ENCODE measurements at places on chromosomes 3 and 15.

- no peak for DNase-seq
Observed at GRCh38 chr15:99604865-99605264, 39.1 kb downstream of the MEF2A start.

DNA sequence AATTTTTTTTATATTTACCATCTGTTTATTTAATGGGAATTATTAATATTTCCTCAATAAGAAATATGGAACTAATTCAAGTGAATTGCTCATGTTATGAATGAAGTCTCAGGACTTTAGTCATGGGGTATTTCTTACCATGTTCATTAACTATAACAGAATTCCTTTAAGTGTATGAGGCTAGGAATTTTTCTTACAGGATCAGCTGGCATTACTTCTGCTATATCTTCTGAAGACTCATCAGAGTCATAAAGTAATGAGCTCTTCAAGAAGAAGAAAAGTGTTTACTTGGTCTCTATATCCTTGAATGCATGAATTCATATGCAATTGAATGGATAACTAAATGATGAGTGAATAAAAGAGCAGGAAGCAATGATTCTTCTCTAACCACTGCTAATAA is 486.8 kb upstream of the THBS1 start:
- no peak for DNase-seq

GRCh38 chr3:62571916-62572315 is 198.6 kb upstream of the FEZF2 start:
- DNase-seq: no peak

DNA sequence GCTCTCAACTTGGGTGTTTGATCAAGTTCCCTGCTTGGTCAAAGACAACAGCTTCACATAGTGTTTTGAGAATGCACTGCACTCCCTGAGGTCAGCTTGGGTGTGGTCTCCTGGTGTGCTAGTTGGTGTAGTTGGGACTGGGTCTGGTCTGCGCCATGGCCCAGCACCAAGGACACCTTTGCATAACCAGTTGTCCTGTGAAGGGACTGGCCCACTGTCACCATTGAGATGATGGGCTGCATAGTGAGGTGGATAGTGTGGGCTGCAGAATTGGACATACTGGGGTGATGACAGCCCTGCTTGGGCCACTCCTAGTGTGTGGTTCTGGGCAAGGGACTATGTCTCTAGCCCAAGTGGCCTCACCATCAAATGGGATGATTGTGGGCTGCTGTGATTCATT is 9.5 kb downstream of the RPSA start:
- DNase-seq: no peak

DNA sequence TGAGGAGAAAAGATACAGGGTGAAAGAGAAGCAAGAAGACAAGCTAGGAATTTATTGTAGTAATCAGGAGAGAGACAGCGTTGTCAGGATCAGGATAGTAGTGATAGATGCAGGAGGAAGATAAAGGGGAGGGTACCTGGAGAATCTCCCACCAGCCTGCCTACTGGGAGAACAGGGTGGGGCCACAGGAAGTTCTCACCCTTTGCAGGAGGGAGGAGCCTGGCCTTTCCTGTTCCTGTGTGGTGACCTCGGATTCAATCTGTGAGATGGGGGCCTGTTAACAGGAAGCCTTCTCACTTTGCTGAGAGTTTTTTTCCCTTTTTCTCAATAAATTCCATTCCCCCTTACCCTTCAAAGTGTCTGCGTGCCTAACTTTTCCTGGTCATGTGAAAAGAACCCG is 37.6 kb downstream of the GMPS start:
- no peak for DNase-seq

DNA sequence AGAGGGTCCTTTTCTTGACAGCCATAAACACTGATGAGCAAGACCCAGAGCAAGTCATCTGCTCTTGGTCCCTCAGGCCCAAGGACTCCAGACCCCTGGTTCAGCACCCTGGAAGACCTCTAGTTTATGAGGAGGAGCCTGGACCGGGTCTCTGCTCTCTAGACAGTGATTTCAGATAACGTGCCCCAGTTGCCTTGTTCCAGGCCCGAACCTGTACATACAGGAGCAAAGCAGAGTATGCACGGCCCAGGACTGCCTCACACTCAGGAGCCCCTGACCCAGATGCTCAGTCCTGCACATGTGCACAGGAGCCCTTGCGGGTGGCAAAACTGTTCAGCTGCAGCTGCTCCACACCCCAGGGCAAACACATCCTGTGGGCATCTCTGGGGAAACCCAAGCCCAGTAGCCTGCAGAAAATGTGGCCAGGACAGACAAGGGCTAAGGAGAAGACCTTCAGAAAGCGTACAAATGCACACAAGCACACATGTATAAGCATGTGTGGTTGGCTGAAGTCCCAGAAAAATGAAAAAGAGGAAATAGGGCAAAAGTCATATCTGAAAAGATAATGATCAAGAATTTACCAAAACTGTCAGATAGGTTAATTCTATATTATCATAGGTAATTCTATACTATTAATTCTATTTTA is 59.9 kb upstream of the CORO2B start:
- DNase-seq: no peak

DNA sequence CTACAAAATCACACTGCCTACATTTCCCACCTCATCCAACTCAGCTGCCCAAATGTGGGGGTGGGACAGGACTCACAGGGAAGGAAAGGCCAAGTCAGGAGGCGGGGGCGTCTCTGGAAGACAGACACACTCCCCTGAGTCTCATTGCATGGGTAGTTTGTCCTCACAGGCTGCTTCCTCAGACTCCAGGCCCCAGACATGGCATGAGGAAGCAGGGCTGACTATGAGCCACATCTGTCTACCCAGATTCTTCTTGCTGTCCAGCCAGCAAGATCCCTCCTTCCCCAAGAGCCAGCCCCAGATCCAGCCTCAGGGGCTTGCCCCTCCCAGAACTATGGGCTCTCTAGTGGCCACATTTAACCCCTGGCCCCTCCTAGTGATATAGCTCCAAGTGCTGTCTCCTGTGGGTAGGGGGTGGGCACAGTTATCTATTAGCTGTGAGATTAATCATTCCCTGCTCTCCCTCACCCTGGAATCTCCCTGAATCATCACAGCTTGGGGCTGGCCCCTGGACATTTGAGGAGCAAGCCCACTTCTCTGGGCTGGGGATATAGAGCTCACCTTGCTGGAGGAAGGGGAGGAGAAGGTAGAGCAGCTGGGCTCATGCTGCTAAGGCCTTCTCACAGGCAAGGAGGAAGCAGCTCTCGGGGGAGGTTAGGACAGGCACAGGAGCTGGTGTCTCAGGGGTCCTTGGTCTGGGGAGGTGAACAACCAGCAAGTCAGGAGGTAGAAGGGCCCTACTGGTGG is 2.1 kb upstream of the CCDC33 start:
- peak; percentile 29 for DNase-seq

- DNase-seq: no peak
Observed at GRCh38 chr3:59464187-59464586, 414.4 kb upstream of the CFAP20DC start.

GRCh38 chr15:63597038-63597790 is at the start of gene FBXL22:
FBXL22 (plus strand) TSS chr15:63597387; CDS start chr15:63597393, 6 bp downstream.
- no peak for DNase-seq

DNA sequence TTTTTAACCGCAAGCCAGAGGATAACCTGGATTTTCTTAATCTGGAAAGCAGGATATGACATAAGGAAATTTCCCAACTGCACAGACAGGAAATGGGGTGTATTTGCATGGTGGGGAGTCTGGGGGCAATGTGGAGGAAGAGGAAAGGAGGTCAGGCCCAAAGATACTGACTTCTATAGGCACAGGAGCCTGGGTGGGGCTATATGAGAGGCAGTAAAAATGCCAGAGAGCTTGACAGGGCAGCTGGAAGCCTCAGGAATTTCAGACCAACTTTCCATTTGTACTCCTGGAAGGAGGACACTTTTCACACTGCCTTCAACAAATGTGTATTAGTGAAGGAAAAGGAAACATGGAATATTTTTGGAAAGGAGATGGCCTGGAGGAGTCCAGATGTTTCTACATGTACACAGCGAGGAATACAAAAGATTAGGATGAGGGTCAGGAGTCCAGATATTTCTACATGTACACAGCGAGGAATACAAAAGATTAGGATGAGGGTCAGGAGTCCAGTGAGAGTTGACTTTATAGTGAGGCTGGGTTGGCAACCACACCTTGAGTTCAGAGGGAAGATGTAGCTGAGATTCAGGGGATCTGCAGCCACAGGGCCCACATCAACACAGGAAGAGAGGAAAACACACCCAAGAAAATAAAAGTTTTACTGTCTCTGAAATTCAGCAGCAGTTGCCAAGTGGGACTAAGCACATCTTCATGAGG is 111.9 kb upstream of the PTPRG start:
- DNase-seq: no peak

DNA sequence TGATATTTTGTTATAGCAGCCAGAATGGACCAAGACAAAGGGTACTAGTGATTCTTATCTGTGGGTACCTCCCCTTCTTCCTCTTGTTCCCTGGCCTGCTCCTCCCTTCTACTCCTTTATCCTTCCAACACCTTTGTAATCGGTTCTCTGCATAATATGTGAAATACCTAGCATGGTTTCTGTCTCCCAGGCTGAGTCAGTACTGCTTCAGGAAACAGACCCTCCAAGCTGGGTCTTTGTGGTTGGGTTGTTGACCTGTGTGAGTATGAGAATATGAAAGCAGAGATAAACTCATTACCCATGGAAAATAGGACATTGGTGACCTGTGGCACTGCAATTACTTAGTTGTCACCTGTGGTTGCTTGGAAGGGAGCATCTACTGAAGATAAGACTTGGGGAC is 69.3 kb upstream of the KLF13 start:
- no peak for DNase-seq

DNA sequence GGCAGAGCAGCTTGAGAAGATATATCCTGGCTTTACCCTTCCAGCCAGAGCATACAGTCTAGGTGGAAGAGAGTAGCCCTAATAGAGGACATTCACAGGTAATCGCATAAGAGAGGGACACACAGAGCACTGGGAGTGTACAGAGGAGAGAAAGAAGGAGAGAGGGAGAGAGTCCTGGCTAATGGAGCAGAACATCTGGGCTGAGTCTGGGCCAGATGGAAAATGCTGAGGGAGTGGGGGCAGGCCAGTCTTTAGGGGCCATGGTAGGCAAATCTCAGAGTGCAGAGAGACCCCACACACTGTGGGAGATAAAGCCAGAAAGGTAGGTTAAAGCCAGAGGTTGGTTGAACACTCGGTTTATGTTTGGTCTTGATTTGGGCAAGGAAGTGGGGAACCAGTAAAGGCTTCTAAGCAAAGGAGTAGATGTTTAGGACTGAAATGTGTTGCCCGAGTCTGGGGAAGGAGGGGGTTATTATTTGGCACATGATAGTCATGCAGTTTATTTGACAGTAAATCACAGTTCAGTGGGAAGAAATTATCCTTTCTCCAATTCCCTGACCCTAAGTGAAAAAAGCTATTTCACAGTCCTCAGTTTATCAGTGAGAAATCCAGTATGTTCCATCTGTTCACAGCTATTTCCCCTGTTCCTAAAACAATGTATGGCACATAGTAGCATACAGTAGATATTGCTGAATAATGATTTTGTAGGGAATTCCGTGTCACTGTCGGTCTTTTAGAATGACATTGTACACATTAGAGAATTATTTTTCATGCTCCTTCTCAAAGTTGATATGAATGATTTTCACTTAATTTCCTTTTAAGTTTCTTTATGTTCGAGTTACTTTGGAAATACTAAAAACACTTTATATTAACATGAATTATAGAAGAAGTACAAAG is 45.7 kb downstream of the PDHB start:
- DNase-seq: no peak

DNA sequence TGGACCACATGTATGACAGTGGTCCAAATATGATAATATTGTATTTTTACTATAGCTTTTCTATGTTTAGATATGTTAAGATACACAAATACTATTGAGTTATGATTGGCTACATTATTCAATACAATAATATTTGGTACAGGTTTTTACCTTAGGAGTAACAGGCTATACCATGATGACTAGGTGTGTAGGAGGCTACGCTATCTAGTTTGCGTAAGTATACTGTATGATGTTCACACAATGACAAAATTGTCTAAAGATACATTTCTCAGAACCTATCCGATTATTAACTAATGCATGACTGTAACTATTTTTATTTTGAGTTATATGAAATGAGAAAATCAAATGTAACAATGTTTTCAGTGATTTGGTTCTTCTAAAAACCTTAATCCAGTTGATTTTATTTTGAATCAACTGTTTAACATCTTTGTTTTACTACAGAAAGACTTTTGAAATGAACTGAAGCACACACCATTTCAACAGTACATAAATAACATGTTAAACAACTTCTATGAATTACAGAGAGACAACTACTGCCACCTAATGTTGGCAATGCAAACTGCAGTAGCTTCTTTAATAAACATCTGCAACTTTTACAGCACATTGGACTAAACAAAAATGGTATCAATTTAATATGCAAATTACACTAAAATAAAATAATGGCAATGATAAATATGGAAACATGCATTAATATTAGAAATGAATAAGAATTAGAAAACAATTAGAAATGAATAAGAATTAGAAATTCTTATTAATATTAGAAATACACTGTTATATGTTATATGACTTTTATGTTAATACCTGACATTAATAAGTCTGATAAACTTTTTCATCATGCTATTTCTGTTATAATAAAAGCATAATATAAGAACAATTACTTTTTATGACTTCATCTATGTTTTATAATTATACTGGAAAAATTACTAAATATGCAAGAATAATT is 255.7 kb downstream of the MBNL1 start:
- peak; percentile 86 for DNase-seq

GRCh38 chr3:62372621-62373041 is 719 bp downstream of the FEZF2 start:
- peak; percentile 7 for DNase-seq

DNA sequence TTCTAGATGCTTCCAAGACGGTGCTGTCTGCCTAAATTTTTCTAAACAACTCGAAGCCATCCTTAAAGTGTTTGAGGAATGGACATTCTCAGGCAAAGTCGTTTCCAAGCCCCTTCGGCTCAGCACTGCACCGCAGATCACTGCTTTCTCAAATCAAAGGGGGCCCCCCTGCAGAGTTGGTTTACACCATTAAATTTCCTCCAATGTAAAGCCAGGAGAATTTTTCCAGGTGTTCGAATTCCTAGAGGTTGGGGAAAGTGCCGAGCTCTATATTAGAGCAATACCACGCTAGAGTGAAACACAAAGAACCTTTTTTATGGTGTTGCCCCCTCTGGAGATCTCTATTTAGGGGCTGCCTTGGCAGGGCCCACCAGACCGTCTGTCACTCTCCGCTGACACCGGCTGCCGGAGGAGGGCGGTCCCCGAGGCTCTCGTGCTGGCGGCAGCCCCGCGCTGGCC is 277.9 kb upstream of the NR2F2 start:
- DNase-seq: no peak

GRCh38 chr3:73550032-73550431 is 74.7 kb downstream of the PDZRN3 start:
- DNase-seq: no peak

DNA sequence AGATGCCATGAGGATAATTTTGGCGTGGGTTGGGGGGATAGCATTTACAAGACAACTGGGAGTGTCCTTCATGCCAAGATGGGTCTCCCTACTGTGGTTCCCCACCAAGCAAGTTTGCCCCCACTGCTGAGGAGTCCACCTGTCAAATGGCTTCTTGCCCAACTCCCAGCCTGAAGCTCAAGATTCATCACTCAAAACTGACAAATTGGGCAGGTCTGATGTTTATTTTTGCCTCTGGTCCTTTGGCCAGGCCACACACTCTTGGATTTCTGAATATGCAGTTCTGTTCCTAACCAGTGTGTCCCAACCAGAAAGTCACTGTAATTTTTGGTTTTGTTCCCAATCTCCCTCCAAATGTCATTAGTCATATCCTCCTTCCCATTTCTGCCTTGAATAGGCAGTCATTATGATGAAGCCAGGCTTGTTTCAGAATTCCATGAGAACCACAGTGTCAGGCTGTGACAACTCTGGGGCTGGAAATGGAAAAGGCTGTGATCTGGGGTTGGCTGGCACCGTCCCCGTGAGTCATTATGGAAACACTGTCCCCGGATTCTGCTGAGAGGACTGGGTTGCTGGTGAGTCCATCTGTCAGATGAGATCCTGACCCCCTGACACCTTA is 29.3 kb upstream of the MEF2A start:
- peak; percentile 60 for DNase-seq
